Suprapubic skin (tissue), 4 donors: ENCODE measurements at places on chromosomes 11 and 22.

DNA sequence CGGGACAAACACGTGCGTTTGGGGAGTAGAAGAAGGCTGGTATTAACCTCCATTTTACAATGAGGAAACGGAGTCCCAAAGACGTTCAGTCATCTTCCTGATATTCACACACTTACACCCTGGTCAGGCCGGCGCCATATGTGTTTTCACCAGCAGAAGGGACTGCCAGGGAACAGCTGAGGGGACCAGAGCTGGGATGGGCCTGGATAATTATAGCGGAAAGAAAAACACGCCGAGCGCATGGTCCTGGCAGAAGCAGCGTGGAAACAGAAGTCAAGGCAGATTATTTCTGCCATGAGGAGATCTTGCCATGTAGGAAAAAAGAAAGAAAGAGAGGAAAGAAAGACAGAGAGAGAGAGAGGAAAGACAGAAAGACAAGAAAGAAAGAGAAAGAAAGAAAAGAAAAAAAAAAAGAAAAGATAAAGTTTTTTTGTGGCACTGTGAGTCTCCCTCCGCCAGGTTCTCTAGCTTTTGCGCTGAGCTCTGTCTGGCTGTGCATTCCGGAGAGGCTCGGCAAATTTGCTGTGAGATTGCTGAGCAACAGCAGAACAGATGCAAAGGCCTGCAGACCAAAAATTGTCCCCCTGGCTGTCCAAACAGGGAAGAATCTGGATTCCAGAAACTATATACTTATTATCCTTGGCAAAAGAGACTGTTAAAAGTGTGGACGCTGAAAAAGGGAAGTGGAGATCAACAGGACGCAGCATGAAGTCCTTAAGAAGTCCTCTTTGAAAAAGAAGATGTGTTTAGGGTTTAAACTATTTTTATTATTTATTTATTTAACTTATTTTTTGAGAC, 1.3 kb upstream of the UCP2 start:
- no peak for DNase-seq

DNA sequence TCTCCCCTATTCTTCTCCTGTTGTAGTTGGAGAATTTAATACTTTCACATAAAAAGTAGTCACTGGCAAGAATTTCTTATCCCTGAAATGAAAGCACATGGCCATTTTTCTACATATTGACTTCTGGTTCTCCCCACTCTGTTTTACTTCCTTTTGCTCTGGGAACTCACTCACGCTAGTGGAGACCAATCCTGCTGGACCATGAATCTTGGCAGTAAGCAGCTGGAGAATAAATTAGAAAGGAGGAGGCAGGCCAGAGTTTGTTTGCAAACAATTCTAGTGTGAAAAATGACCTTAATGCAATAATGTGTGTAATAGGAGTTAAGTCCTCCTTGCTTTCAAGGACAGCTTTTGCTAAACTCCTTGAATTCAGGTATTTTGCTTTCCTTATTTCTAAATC, 412.3 kb upstream of the CHORDC1 start:
- DNase-seq: no peak

- no peak for DNase-seq
Measured at GRCh38 chr11:77379253-77379652, 77.8 kb upstream of the GDPD4 start.

- DNase-seq: no peak
Measured at GRCh38 chr22:20889025-20889704, 28.0 kb upstream of the CRKL start.

- DNase-seq: no peak
Measured at GRCh38 chr11:45761659-45762058, 43.3 kb upstream of the SLC35C1 start.

DNA sequence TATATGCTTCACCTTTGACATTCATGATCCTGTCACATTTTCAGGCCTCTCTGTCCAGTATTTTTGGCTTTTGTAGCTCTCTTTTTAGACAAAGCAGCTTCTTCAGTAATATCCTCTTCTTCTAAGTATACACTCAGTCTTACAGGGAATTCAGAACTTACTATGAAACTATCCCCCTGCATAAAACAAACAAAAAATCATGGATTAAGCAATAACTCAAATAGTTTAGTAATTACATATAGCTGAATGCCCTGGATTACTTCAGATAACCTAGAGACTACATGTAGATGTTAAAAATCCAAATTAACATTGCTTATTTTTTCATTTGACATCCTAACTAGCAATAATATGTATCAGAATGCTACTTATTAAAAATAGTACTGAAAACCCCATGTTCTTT, 5.2 kb downstream of the TAF1D start:
- DNase-seq: no peak

- no peak for DNase-seq
Measured at GRCh38 chr11:119509282-119509841, 86.4 kb upstream of the THY1 start.

DNA sequence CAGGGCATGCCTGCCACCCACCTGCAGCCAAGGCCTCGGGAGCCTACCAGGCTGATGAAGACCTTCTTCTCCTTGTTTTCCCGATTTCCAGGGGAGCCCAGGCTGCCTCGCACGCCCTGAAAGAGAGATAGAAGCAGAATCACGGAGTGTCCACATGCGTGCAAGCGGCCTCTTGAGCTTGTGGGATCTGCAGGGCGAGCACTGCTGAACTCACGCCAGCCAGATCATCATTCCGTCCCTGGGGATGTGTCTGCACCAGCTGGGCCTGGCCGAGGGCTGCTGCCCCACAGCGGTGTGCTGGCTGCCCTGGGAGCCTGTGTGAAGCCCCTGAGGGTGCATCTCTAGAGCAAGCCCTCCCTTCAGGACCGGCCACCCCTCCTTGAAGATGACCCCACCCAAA, 17.9 kb downstream of the USH1C start:
- no peak for DNase-seq

- DNase-seq: no peak
Measured at GRCh38 chr11:26199331-26200095, 132.4 kb upstream of the ANO3 start.

- no peak for DNase-seq
Measured at GRCh38 chr11:64659417-64660144, 63.4 kb downstream of the NRXN2 start.

DNA sequence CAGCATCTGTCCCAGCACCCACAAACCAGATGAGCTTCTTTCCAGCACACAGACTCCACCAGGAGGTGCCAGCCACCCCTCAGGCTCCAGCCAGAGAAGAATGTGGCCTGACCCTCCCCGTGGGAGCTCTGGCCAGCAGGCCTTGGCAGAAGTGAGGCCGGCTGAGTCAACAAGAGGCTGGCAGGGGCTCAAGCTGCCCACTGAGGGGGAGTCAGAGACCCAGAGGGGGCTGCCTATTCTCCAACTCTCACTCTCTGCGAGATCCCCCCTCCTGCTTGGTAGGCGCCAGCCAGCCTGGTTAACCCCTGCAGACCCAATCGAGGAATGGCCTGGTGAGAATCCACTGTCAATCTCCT, 10.6 kb upstream of the CDC42EP1 start:
- DNase-seq: no peak

- DNase-seq: no peak
Measured at GRCh38 chr22:35601013-35601580, 16.0 kb downstream of the MB start.

DNA sequence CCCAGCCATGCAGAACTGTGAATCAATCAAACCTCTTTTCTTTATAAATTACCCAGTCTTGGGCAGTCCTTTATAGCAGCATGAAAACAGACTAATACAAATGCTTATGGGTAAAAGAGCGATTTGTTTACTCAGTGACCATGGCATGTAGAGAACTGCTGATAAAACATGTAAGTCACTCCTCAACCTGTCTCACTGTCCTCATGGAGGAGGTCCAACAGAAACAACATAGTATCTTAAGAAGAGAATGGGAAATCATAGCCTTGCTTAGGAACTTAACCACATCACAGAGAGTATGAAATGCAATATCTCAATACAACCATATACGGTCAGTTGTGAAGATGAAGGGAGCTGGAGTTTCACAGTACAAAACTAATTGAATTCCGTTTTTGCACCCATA, 1734.0 kb upstream of the RAG2 start:
- DNase-seq: no peak

GRCh38 chr22:47148956-47149728, 386.7 kb downstream of the TBC1D22A start:
- no peak for DNase-seq

DNA sequence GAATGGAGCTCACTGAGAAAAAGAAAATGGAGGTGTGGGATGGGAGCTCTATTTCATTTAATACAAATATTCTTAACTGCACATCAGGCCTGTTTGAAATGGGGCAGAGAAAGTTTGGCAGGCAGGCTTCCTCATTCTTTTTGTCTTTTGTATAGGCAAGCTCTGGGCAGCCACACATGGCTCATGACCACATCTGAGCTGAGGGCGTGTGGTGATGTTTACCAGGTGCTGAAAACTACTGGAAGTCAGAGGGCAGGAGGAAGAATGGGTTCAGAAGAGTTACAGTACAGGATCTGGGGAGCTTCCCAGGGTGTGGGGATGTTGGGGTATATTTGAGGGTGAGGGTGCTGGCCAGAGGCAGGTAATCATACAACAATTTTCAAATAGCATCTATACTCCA, 66.3 kb upstream of the NAV2 start:
- no peak for DNase-seq

- DNase-seq: no peak
Measured at GRCh38 chr11:68053117-68053516, 14.3 kb downstream of the TCIRG1 start.

GRCh38 chr11:87083029-87083428, 45.3 kb downstream of the TMEM135 start:
- no peak for DNase-seq

DNA sequence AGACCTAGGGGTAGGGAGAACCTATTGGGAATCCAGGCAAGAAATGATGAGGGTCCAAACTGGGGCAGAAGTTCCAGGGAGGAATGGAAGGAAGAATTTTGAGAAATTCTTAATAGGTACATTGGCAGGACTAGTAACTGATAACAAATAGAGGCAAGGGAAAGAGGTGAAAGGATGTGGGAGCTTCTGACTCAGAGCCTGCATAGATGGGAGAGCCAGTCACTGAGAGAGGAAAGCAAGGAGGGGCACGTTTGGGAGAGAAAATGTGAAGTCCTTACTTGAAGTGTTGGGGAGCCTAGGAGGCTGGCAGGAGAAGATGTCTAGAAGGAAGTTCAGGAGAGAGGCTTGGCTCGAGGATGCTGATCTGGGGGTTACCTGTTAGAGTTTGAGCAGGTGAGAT, 104.6 kb upstream of the NCAM1 start:
- DNase-seq: no peak

DNA sequence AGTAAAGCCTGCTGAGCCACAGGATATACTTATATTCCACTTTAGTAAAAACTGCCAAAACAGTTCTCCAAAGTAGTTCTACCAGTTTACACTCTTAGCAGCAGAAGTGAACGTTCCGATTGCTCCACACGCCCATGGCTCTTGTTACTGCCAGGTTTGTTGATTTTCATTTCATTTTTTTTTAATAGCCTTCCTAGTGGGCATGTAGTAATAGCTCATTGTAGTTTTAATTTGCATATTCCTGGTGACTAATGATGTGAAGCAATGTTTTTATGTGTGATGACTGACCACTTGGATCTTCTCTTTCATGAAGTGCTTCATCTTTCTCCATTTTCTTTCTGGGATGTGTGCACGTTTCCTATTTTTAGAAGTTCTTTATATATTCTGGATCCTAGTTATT, 4.8 kb upstream of the C11orf97 start:
- no peak for DNase-seq

- no peak for DNase-seq
Measured at GRCh38 chr11:93746101-93746500, 4.6 kb downstream of the C11orf54 start.

DNA sequence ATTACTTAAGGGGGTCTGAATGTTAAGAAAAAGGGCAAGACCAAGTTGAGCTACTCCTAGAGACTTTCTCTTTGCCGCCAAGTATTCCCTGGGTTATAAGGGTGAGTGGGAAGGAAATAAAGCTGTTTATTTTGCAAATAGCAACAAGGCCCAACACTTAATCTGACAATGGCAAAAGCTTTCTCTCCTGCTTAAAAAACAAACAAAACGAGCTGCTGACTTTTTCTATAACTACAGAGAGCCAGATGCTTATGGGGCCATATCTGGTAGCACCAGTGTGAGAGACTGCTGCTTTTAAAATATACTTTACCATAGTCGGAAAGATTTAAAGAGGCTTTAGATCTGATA, 2.3 kb upstream of the KDM2A start:
- no peak for DNase-seq

DNA sequence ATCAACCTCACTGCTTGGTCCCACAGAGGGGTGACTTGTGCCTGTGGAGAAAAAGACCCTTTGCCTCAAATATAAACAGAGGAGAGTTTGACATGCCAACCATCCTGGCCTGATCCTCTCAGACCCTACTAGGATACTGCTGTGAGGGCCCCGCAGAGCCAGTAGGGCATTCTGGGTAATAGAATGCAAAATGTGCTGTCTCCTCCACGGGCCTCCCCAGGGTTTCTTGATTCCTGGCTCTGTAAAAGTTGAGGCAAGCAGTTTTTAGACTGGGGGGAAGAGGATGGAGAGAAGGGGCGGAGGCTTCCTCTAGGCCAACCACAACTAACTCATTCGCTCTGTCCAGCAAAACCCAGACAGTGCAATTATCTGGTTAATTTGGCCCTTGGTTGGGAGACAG, 81.7 kb downstream of the SYN3 start:
- DNase-seq: no peak

- DNase-seq: no peak
Measured at GRCh38 chr11:20131788-20132666, 28.2 kb downstream of the DBX1 start.

DNA sequence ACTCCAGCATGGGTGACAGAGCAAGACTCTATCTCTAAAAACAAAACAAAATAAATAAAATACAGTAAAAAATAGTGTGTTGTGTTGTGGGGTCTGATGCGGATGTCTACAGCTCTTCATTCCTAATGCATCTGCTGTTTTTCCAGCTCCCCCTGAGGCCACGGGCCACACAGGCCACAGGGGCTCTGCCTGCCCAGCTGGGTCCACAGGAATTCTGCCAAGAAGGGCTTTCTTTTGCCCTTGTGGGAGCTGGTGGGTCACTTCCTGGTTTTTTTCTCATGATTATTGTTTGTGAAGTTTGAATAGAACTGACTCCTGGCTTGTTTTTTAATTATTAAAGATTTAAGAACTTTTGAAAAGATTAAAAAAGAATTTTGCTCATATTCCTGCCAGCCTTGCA, 67.4 kb upstream of the CLDN5 start:
- DNase-seq: no peak

GRCh38 chr11:12556155-12556554, 118.1 kb upstream of the TEAD1 start:
- no peak for DNase-seq

DNA sequence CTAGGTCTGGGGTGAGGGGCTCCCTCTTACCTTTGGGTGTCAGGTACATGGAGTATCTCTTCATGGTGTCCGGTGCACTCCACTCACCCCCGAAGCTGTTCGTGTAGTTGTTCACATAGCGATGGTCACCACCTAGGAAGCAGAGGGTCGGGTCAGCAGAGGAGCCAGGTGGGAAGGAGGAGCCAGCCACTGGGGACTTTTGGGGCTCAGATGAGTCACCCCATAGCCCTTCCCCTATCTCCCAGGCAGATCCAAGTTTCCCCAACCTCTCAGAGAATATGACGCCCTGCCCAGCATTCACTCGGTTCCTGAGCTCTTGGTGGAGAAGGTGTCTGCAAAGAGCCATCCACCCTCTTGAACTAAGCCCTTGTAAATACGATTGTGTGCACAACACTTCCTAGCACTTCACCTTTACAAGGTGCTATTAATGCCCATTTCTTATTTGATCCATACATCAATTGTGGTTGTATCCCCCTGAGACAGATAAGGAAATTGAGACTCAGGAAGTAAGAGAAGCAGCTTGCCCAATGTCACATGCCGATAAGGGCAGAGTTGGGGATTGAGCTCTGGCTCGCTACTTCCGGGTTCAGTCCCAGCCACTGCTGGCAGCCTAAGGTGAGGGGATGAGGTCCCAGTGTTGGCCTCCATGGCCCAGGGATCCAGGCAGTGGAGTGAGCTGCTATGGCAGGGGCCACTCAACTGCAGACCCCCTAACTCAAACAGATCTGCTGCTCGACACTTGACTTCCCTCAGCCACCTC, 14.8 kb downstream of the TRIM29 start:
- DNase-seq: no peak
